ENCODE measurements at places on chromosomes 5 and 9.

- no peak for DNase-seq
These were observed 48.5 kb downstream of the SLC22A5 start for GRCh38 chr5:132417889-132418485.

- peak; percentile 51 for DNase-seq
These were observed 1809.9 kb upstream of the ACO1 start for GRCh38 chr9:30574355-30575151.

DNA sequence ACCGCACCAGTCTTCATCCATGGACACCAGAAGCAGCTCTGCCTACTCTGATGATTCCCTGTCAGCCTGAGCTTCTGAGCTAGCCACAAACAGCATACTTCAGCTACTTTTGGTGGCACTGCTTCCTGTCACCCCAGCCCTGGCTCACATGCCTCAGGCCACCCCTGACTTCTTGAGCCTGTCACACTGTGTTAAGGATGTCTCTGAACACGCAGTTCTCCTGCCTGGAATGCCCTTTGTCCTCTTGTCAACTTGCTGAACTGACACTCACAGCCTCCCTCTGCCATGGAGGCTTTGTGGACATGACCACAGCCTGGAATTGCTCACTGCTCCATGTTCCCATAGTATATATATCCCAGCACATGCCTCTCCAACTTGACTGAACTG lies 7.2 kb downstream of the MACROH2A1 start:
- no peak for DNase-seq

- no peak for DNase-seq
These were observed 14.8 kb upstream of the EXOC3 start for GRCh38 chr5:428219-428618.

- peak; percentile 48 for DNase-seq
These were observed 34.5 kb upstream of the GLIS3 start for GRCh38 chr9:4334410-4334813.

DNA sequence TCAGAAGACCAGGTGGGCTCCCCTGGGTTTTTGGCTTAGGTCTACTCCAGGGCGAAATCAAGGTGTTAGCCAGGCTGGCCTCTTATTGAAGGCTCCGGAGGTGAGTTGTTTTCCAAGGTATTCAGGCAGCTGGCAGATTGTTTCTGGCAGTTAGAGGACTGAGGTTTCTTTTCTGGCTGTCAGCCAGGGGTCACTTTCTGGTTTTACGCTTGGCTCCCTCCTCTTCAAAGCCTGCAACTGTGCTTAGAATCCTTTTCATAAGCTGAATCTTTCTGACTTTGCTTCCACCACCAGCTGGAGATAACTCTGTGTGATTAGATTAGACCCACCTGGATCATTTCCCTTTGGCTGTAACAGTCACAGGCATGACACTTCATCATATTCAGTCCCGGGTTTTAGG lies 24.6 kb downstream of the RFK start:
- DNase-seq = no peak

- no peak for DNase-seq
These were observed 63.5 kb upstream of the GARNL3 start for GRCh38 chr9:127201071-127201541.

All from pons (tissue), 1 donor.